Hematopoietic multipotent progenitor cell treated with erythropoietin and hydrocortisone succinate and interleukin-3 and kit ligand, for 17 days (in vitro differentiated cells): ENCODE measurements at places on chromosomes 12 and 14.

GRCh38 chr12:89523393-89523792 lies 1.2 kb downstream of the GALNT4 start:
- peak; percentile 46 for DNase-seq

GRCh38 chr14:52328276-52328675 lies 14.2 kb downstream of the PTGER2 start:
- DNase-seq: no peak

DNA sequence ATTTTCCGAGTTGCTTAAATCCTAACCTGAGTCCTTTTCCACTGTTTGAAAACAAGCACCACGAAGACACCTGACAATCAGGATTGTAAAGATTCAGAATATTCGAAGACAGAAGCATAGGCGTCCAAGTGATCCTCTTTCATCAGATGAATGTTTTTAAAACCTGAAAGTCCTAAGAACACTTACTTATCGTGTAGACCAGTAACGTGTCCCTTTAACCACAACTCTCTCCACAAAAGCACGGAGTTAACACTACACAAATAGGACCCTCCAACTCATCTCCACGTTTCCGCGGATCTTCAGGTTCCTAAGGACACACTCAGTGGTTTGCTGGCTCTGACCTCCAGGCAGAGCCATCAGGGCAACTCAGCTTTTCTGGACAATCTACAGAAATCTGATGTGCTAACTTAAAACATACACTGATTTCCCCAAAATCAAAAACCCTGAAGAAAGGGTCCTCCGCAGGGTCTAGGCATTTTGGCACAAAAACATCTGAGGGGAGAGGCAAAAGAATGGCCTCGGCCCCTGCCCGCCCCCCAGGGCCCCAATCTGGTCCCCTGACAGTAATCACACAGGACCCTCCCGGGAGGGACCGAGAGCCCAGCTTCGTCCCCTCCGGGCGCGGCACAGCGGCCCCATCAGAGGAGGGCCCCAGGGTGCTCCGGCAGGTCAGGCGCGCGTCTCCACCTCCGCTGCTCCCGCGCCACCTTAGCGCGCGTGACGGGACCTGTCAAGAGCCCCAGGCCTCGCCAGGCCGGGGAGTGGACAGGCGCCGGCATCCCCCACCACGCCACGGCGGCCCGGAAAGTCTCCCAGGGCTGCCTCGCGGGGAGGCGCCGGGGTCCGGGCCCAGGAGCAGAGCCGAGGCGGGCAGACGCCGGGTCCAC lies 925 bp downstream of the DICER1 start:
- no peak for DNase-seq

DNA sequence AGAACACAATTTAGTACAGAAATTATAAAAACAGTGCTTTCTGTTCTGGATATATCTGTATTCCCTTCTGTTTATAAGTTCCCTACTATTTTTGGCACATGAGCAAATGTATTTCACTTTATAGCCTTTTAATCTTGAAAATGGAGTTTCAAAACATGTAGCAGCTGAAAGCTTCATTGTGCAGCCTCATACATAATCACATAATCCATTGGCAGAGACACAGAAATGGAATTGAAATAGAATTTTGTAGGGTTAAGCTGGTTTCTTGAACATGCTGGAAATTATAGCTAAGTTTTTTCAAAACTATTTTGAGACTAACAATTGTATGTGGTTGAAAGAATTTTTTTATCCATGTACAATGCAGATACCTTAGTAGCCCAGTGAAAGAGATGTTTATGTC lies 614.3 kb upstream of the MDGA2 start:
- DNase-seq: no peak

- no peak for DNase-seq
Measured at GRCh38 chr12:125451408-125451807, 386.2 kb downstream of the AACS start.

DNA sequence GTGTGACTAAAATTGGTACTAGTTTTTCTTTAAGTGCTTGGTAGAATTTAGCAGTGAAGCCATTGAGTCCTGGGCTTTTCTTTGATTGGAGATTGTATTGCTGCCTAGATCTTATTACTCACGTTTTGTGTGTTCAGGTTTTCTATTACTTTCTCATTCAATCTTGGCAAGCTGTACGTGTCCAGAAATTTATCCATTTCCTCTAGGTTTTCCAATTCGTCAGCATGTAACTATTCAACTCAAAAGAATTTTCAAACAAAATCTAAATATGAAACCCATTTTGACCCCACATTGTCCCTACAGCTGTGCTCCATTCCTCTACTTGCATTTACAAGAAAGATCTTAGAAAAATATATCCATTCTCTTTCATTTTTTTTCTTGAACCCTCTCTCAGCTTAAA lies 1613.4 kb upstream of the SEL1L start:
- DNase-seq: no peak

- DNase-seq: no peak
Measured at GRCh38 chr12:42145197-42145549, 499 bp upstream of the GXYLT1 start.

DNA sequence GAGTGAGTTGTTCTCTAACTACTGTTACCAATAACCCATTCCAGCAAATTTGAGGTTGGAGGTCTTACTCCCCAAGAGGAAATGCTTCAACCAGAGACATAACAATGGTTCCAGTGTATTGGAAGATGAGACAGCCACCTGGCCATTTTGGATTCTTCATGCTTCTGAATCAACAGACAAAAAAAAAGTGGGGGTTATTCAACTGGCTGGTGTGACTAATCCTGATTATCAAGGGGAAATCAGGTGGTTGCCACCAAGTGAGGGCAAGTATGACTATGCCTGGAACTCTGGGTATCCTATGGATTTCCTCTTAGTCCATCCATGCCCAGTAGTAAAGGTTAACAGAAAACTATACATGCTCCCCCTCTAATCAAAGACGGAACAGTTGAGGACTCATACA lies 29.9 kb upstream of the ZNF641 start:
- DNase-seq: no peak

GRCh38 chr14:34254031-34254430 lies 208.0 kb downstream of the SPTSSA start:
- no peak for DNase-seq

DNA sequence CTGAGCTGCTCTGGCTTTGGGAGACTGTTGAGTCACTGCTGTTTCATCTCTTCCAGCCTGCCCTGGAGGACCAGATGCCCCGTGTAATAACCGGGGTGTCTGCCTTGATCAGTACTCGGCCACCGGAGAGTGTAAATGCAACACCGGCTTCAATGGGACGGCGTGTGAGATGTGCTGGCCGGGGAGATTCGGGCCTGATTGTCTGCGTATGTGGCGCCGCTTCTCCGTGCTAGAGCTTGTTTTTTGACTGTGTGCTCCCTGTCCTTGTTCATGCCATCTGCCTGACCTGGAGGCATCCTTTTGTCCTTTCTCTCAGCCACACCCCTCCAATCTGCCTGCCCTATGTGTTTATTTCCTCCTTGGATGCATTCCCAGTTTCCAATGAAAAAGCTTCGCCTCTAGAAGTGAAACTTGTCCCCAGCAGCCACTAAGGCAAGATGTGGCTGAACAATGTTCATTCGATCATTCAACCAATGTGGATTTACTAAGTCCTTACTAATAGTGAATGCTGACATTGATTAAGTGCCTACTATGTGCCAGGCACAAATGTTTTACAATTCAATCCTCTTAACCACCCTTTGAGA lies 98.6 kb downstream of the NT5DC3 start:
- no peak for DNase-seq

DNA sequence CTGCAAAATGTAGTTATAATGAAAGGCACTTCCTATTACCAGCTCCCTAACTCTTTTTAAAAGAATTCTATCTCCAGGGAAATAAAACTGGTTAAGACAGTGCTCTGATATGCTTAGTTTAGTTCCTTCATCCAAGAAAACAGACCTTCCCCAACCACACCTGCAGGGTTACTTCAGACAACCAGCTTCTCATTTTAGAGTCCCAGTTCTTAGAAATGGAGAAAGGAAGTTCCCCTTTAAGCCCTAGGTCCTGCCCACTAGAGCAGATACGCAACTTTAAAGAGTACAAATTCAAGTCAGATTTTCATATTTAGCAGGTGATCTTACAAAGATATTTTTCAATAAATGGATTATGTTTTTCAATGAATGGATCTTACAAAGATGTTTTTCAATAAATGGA lies 4.4 kb upstream of the WSB2 start:
- no peak for DNase-seq

DNA sequence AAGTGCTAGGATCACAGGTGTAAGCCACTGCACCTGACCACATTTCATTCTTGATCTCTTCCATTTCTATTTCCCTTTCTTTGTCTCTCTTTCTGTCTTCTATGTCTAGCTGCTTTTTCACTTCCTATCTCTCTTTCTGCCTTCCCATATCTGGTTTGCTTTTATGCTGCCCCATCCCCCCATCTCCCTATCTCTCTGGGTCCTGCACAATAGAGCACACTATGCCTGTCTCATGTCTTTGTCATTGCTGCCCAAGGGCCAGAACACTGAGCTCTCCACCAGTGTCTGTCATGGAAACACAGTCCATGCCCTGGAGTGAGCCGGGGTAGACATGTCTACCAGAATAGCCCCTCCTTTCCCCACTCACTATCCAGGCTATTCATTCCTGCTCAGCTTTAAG lies 12.3 kb upstream of the RARG start:
- DNase-seq: no peak

GRCh38 chr12:45883187-45883586 lies 107.2 kb downstream of the SCAF11 start:
- DNase-seq: no peak

- no peak for DNase-seq
Measured at GRCh38 chr12:66584673-66585072, 94.2 kb downstream of the GRIP1 start.

DNA sequence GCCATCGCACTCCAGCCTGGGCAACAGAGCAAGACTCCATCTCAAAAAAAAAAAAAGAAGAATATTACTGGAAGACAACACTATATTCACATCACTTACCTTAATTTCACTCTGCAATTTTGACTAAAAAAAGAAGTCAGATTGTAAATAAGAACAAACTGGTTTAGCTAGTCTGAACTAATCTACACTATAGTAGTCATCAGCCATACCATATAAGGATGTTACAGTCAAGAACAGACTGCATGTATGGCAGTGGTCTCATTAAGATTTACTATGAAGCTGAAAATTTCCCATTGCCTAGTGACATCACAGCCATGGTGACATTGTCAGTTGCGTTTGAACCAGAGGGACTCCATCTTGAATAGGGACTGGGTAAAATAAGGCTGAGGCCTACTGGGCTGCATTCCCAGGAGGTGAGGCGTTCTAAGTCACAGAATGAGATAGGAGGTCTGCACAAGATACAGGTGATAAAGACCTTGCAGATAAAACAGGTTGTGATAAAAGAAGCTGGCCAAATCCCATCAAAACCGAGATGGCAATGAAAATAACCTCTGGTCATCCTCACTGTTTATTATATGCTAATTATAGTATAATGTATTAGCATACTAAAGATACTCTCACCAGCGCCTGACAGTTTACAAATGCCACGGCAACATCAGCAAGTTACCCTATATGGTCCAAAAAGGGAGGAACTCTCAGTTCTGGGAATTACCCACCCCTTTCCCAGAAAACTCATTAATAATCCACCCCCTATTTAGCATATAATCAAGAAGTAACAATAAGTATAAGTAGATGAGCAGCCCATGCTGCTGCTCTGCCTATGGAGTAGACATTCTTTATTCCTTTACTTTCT lies 51.2 kb downstream of the OSBPL8 start:
- DNase-seq: no peak

GRCh38 chr12:115257791-115258190 lies 573.8 kb upstream of the TBX3 start:
- no peak for DNase-seq

DNA sequence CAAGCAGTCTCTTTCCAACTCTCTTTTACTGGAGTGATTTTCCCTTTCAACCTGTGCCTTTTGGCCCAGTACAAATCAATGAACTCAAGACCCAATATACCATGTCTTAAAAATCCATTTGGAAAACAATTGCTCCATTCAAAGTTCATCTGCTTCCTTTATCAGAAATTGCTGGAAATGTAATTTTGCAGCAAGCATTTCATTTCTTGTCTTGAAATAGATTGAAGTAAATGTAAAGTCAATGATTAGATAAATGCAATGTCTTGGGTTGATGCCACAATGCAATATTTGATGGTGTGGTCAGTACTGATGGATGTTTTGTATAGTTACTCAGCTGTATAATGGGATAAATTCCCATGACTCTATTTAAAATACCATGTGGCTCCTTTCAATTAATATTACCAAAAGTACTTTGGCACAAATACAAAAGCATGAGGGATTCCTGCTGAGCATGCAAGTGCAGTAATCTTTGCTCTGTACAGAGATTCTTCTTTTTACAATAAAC lies 707.7 kb upstream of the NOVA1 start:
- no peak for DNase-seq

- no peak for DNase-seq
Measured at GRCh38 chr12:9064815-9065606, 50.7 kb downstream of the A2M start.

DNA sequence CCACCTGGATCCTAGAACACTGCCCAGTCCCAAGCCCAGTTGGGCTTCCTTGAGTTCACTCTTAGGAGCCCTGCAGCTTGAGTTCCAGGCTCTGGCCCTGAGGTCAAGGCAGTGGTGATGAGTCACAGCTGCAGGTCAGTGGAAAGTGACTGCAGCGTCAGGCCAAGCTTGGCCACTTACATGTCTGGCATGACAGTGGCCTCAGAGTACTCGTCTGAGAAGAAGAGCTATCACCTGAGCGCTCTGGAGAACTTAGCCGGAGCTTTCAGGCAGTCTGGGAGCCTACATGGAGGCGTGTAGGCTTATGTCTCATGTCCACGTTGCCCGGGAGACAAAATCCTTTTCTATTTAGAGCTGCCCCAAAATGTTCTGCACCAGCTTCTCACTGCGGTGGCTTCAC lies 75.6 kb downstream of the ARL6IP4 start:
- no peak for DNase-seq

DNA sequence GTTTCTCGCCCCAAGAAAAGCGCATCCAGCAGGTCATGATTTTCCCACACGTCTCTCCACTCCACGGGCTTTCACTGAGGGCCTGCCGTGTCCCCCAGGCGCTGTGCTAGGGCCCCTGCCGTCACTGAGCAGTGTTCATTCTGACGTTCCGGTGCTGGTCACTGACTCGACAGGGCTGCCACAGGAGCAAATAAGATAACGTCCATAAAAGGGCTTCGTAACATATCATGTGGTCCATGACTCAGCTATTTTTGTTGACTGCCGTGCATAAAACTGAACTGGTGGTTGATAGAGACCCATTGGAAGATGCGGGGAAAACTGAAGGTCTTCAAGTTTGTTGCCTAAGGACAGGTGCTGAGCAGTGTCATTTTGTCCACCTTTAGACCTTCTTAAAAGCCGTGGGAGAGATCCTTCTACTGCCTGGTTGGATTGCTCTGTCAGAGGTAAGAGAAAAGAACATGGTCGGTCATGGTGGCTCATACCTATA lies 46.3 kb downstream of the ADGRD1 start:
- DNase-seq: peak; percentile 45
